ENCODE measurements at places on chromosomes 2 and 18. TPM values are rescaled to one million over a fixed set of nuclear protein-coding genes. Genes with fewer than 3 reads are reported as not detected.

The NEU2 gene
- not detected for total RNA-seq

The RAB27B gene
- total RNA-seq, result 6.4 TPM

The STPG4 gene
- 0.24 TPM for total RNA-seq

The MATN3 gene
- not detected for total RNA-seq

The RSAD2 gene
- 73.3 TPM for total RNA-seq

The REG1B gene
- total RNA-seq, result not detected

The SERPINB4 gene
- total RNA-seq, result not detected

The REG3A gene
- not detected for total RNA-seq

DNA sequence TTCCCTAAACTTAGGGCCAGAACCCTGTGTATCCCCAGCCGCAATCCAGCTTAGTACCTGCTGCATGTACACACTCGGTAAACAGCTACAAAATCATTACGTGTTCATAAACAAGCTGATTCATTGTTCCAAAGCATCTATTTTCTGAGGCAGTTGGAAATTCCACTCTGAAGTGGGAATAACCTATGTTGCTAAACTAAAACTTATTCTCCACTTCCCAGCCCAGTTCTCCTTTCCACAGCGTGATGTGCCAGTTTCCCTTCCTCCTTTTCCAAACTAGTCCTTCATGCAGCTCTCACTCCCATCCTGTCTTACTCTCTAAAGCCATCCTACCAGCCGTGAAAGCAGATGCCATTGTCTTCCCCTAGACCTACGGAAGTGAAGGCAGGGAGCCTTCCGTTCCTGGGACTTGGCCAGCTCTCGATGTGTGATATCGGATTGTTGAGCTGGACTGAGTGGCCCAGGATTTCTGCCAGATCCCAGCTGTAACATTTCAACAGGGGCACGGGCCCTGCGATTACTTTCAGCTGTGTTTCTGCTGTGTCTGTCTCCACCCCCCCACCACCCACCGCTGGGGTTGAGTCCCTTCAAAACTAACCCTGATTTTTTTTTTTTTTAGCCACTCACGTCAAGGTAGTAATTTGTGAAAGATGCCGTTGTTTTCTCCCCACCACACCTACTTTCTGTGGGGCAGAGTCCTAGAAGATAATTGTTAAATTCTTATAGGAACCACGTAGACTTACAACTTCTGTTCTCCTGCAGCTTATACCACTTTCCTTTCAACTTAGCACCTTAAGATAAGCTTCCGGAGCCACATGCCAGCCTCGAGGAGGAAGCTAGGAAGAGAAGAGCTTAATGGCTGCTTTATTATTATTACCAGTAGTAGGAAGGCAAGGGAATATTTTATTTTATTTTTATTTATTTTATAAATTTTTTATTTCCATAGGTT, 100.9 kb downstream of the CRIM1 start:
- DNase-seq, result no peak

DNA sequence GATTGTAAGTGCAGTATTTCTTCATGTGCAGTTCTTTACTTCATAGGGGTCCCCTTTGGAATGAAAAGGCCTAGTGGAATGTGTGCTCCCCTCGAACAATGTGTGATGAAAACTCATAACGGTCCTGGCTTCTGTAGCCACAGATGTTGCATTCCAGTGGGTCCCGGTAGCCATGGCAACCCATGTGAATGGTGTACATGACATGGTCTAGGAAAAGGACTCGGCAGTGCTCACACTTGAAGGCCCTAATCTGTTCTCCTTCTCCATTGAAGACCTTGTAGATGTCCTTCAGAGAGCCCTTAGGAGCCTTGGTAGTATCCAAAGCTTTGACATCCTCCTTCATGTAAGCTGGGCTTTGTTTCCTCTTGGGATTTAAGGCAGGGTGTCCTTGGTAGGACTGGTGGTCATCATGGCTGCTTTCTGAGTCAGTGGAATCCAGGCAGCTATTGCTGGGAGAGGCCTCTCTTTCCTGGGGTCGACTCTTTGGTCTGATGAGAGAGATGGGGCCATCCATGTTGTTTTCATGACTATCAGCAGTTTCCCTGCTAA, 144.0 kb downstream of the IKZF2 start:
- no peak for DNase-seq

DNA sequence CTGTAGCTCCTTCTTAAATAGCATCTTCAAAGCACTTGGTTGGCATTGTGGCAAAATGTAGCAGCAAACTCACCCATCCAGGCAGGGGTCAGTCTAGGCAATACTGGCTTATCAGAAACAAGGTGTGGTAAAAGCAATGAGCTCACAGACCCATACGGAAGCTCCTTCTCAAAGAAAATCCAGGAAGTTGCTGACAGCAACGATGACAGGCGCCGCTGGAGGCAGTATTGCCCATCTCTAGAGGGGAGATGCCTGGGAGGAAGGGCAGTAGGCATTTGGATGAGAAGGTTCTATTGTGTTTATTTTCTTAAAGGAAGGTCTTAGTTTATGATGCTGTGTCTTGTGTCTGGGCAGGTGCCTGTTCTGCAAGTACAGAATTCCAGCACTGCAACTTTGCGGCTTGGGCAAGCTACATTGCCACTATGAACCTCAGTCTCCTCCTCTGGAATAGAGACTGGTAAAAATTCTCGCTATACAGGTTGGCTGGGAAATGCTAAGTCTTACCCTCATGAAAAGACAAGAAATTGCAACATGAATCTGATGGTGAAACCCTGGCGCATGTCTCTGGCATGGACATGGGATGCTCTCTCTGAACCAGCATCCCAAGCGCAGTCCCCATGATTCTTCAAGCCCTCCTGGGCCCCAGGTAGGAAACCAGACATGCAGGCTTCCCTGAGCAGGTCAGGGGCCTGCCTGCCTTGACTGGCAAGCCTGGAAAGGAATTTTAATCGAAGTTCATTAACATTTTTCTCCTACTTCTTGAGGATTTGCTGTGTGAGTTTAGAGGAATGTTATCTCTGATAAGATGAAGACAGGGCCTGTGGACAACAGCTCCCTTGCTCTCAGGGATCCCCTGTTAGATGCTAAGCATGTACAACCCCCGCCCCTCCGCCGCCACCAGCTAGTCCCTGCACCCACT, 156.0 kb downstream of the TFCP2L1 start:
- no peak for DNase-seq

- no peak for DNase-seq
Observed at GRCh38 chr2:155310589-155310988, 612.1 kb downstream of the KCNJ3 start.

GRCh38 chr2:133061874-133062593, 392.0 kb upstream of the LYPD1 start:
- DNase-seq, result no peak

DNA sequence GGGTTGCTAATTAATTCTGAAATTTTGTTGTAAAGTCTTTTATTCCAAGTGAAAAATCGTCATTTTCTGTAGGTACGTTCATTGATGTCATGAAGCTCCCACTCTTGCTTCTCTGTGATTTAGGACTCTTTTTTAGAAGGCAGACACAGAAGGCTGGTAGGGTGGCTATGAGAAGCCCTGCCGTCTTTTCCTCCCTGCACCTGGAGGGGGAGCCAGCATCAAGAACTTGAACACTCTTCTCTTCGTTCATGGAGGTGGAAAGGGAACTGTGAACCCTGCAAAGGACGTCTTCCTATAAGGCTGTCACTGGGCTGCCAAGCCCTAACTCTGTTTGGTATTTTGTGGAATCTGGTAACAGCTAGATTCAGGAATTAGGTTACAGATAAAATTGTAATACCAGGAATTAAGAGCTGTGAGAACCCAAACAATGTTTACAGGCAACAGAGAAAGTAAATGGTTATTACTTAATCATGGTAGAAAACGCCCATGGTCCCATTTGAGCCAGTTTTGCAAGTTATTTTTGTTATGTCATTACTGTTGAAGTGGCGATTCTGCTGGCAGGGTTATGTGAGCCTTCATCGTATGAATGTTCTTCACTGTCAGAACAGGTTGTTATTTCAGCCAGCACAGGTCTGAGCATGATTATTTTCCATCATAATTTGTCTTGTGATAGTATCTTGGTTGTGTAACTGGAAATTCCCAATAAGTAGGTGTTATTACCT, 112.2 kb downstream of the OSBPL6 start:
- no peak for DNase-seq

- DNase-seq, result no peak
Observed at GRCh38 chr2:190862571-190862991, 18.0 kb upstream of the GLS start.

DNA sequence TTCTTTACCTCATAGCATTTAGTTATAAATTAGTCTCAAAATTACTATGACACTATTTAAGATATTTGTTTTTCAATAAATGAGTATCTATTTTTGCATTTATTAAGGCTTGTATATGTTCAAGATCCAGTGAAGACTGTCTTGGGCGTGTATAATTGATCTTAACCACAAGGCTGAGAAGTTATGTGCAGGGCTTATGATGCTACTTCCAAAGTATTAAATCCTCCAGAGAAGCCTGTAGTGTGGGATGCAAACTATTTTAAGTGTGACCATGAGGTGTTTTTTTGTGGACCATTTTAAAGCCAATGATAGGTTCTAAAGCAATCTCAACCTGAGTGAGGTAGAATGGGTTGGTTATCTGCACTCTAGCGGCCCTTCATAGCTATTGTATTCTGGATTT, 219.9 kb downstream of the ZNF407 start:
- DNase-seq, result no peak

GRCh38 chr2:169362118-169362893, at the start of gene LRP2:
Gene LRP2, minus strand, starts transcription at chr2:169362534. Its CDS starts 135 bp downstream, at chr2:169362399.
- DNase-seq, result peak; percentile 37

DNA sequence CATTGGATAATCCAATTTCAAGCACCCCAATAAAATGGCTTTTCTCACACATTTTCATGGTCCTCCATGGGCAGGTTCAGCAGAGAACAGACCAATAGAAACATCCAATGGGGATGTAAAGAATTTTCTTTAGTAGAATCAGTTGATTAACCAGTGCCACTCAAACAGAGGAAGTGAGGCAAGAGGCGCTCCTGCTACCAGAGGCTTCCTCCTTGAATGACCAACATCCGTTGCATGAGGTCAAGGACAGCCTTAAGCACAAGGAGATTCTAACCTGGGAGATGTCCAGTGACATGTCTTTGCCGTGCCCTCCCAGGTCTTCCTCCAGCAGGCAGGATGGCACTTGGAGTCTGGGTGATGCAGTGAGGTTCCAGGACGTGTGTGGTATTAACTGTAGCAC, 146.6 kb downstream of the PIEZO2 start:
- no peak for DNase-seq

DNA sequence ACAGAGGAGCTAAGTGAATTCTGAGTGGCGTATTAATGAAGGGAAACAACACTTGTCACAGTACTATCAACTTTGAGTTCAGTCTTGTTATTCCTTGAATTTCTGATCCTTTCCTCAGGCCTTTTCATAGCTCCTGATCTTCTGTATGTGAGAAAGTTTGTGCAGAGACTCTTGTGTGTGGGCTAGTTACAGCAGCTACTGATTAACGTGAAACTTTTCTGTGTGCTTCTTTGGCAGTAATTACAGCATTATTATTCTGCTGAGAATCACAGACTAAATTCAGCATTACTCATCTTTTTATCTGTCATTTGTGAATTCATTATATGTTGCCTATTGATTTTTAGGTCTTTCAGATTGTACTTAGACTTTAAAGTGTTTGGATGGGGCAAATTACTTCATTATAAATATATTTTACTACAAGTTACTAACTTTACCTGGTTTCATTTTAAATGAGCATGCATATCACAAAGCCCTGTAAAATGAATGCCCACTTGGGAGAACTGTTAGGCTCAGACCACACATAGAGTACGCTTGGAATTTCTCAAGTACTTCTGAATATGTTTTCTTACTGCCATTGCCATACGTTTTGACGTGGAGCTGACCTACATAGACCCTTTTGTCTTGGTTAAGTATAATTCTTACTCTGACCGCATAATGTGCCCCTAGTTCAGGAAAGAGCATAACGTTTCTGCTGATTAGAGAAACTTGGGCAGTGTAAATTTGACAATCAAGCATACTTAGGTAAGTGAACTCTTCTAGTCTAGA, 36.2 kb downstream of the CREB1 start:
- DNase-seq, result no peak

GRCh38 chr18:31301201-31301655, 16.7 kb upstream of the DSG1 start:
- DNase-seq, result no peak

DNA sequence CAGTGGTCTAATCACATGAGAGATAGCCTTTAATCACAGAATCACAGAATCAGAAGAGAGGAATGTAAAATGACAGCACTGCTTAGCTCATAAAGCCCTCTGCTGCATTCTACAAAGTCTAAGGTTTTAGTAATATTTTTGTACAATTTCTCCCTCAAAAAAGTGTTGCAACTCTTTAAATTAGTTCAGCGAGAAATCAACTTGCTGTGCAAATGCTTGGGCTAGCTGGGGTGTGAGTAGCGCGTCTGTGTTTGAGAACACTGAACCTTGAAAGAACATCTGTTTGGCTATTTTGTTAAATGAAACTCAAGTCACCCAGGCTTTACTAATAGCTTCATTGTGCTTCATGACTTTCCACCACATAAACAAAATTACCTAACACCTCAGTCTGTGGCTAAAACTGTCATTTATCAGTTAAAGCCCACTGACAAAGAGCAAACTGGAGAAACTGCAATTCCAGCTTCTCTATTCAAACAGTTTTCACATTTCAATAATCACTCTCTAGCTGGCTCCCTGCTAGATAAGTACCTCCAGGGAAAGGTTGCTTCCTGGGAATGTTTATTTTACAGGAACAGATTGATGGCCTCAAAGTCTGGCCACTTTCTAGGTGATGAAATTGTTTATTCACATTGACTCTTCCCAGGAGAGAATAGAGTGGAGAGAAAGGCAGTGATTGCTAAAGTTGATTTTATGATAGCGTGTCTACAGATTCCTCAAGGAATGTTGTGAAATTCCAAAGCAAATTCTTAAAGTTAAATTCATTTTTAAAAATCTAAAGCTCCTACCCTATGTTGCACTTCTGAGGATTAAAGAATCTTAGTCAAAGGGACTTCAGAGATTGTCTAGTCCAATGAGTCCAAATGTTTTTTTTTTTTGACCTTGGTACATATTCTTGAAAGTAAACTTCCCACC, 36.0 kb upstream of the STAT1 start:
- no peak for DNase-seq

GRCh38 chr2:10844097-10844496, 31.5 kb upstream of the PDIA6 start:
- no peak for DNase-seq

DNA sequence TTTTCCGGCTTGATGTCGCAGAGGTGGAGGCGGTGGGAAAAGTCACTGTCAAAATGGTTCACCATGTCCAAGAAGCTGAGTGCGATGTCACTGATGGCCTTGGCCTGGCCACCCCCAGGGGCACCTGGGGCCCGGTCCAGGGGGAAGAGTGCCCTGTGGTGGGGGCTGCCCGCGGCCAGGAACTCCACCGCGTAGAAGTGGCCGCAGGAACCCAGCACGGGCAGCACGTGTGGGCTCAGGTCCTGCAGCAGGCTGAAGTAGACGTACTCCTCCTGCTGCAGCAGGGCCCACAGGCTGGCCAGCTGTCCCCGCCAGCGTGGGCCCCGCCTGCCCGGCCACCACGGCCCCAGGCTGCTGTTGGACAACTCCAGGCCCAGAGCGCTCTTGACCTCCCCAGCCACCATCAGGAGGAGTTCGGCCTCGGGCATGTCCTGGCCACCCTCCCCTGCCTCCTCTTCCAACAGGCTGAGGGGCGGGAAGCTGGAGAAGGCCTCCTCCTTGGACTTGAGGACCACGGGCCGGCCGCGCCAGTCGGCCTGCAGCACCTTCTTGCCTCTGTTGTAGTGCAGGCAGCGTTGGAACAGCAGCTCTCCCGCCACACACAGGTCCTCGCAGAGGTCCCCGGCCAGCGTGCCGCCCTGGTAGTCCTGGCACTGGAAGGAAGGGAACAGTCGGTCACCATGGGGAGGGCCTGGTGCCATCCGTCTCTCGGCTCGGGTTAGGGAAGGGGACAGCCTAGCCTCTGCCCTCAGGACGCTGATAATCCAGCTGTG, 10.3 kb downstream of the DIPK1C start:
- DNase-seq, result no peak
